CD8-positive, alpha-beta memory T cell (primary cell): ENCODE measurements at places on chromosomes 6 and 20. TPM values are rescaled to one million over a fixed set of nuclear protein-coding genes. Genes with fewer than 3 reads are reported as not detected.

DNA sequence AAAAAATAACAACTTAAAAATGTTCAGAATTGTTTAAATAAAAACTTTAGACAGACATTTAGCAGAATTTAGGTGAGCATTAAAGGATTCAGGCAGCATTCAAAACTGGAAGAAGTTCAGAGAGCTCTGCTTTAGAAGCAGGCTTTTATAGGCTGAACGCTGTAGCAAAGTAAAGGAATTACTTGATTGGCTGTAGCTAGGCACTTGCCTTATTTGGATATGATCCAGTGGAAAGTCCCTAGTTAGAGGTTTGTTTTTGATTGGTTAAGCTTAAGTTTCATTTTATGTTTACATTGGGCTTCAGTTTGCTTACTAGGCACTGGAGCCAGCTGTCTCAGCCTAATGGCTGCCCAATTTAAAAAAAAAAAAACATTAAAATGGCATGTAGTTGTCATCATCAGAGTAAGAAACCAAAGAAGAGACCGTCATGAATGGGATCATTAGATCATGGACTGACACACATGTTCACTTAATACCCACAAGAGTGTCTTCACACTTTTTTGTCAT lies 65.1 kb downstream of the CBFA2T2 start:
- no peaks in the 10 kb centered on the region for H3K27me3 ChIP-seq
- H3K27ac ChIP-seq, result peak overlapping the region; percentile 68
- H3K36me3 ChIP-seq, result no peaks in the 10 kb centered on the region

GRCh38 chr6:42383421-42384205 lies 68.1 kb downstream of the TRERF1 start:
- H3K36me3 ChIP-seq, result no peaks in the 10 kb centered on the region
- H3K4me3 ChIP-seq, result no peak overlapping the region
- H3K27ac ChIP-seq, result no peak overlapping the region
- H3K4me1 ChIP-seq, result peaks cover 44% of the 10 kb centered on the region
- no peak for DNase-seq
- H3K27me3 ChIP-seq, result no peaks in the 10 kb centered on the region

DNA sequence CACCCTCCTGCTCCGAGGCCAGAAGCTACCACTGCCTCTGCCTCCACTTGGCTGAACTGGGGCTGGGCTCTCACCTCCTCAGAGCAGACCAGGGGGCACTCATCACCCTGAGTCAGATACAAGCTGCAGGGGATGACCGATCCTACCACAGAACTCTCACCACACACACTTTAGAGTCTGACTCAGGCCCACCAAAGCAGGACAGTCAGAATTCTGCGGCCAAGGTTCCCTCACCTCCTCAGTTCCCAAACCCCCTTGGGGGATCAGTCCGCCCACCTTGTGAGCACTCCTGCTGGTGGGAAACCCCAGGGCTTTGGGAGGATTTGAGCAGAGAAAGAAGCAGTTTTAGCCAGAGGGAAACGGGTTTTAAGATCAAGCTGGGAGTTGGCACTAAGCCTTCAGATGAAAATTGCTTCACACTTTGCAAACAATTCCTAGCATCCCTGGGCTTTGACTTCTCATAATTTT lies 587.8 kb upstream of the JAG1 start:
- H3K27ac ChIP-seq, result no peak overlapping the region
- H3K36me3 ChIP-seq, result no peaks in the 10 kb centered on the region
- no peaks in the 10 kb centered on the region for H3K4me1 ChIP-seq
- DNase-seq, result no peak
- no peaks in the 10 kb centered on the region for H3K27me3 ChIP-seq

The TIAM2 gene
- total RNA-seq, result 31.1 TPM

- no peak overlapping the region for H3K27ac ChIP-seq
- H3K36me3 ChIP-seq, result no peaks in the 10 kb centered on the region
- H3K27me3 ChIP-seq, result no peaks in the 10 kb centered on the region
- no peak overlapping the region for H3K4me3 ChIP-seq
- H3K4me1 ChIP-seq, result no peaks in the 10 kb centered on the region
- DNase-seq, result no peak
Measured at GRCh38 chr6:124131259-124131658, 327.6 kb downstream of the NKAIN2 start.

GRCh38 chr6:165616116-165616515 lies 46.9 kb downstream of the PDE10A start:
- H3K27ac ChIP-seq, result no peak overlapping the region
- H3K36me3 ChIP-seq, result no peaks in the 10 kb centered on the region
- H3K4me3 ChIP-seq, result no peak overlapping the region
- H3K4me1 ChIP-seq, result no peaks in the 10 kb centered on the region

The WFDC12 gene
- total RNA-seq, result not detected

DNA sequence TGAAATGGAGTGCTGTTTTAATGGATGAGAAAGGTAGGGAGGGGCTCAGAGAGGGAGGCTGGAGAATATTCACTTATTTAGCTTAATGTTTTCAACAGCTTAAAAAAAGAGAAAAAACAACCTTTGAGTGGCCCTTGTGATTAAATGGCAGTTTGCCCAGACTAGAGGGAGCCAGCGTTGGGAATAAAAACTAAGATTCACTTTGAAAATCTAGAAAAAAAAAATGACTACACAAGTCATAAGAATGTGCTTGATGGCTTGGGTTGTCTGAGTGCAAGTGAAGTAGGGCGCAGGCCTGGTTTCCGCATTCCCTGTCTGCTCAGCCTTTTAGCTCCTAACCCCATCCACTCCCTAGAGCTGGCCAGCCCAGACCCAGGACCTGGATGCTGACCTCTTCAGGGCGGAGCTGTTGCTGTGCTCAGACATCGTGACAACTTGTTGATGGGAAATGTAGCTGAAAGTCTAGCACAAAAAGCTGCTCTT lies 28.9 kb downstream of the UTRN start:
- H3K27ac ChIP-seq, result no peak overlapping the region
- DNase-seq, result no peak
- no peaks in the 10 kb centered on the region for H3K36me3 ChIP-seq
- H3K4me3 ChIP-seq, result no peak overlapping the region
- no peaks in the 10 kb centered on the region for H3K4me1 ChIP-seq

GRCh38 chr20:16011519-16011918 lies 561.7 kb downstream of the KIF16B start:
- DNase-seq, result no peak
- no peak overlapping the region for H3K4me3 ChIP-seq
- no peak overlapping the region for H3K27ac ChIP-seq
- no peaks in the 10 kb centered on the region for H3K36me3 ChIP-seq
- no peaks in the 10 kb centered on the region for H3K27me3 ChIP-seq

DNA sequence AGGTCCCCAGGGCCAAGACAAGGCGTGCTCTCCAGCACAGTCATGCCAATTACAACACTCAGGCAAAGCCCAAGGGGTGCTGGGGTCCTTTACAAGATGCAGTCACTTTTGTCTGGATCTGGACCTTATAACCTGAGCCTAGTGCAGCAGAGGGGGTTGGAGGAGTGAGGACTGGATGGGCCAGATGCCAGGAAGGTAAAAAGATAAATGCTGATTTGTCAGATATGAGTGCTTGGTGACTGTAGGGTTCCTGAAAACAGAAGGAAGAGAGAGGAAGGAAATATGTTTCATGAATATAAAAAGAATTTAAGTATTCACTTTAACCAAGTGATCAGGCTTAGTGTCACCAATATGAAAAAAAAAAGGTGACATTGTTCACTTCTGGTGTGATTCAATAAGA lies 43.4 kb upstream of the TFAP2A start:
- no peaks in the 10 kb centered on the region for H3K27me3 ChIP-seq
- H3K36me3 ChIP-seq, result no peaks in the 10 kb centered on the region
- DNase-seq, result no peak
- H3K4me3 ChIP-seq, result no peak overlapping the region
- H3K4me1 ChIP-seq, result no peaks in the 10 kb centered on the region

The KIFC1 gene
- total RNA-seq, result 51.6 TPM

DNA sequence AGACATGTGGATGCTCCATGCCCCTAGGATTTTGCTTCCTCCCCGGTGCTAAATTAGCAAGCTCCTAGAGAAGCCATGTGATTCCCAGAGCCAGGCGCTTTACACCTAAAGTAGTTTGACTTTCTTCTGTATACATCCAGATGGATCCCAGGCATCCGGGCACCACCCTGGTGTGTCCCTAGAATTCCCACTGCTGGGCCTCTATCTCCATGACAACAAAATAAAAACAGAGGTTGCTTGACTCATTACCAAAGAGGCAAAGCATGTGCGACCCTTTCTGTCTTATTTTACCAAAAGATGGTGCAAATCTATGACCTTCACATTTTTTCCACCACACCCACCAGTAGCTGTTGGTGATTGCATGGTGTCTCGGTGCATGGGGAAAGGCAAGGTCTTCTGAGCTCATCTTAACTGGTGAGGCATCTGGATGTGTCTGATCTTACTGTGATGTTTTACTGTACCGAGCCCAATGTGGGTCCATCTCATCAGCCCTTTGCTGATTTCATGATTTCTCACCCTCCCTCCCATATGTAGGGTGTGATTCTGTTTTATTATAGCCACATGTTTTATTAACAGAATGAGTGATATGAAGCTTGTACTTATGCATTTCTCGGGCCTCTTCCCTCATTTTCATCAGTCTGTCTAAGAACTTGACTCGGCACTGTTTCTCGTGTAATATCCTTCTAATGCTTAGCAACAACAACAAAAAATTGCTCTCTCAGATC lies 27.4 kb upstream of the VAPB start:
- no peak overlapping the region for H3K27ac ChIP-seq
- H3K4me1 ChIP-seq, result no peaks in the 10 kb centered on the region
- no peaks in the 10 kb centered on the region for H3K27me3 ChIP-seq

The ZNF165 gene
- 1.9 TPM for total RNA-seq

GRCh38 chr6:42692137-42692911 lies 30.1 kb downstream of the PRPH2 start:
- DNase-seq, result no peak
- no peak overlapping the region for H3K4me3 ChIP-seq
- H3K27ac ChIP-seq, result no peak overlapping the region
- H3K36me3 ChIP-seq, result peaks cover 33% of the 10 kb centered on the region

DNA sequence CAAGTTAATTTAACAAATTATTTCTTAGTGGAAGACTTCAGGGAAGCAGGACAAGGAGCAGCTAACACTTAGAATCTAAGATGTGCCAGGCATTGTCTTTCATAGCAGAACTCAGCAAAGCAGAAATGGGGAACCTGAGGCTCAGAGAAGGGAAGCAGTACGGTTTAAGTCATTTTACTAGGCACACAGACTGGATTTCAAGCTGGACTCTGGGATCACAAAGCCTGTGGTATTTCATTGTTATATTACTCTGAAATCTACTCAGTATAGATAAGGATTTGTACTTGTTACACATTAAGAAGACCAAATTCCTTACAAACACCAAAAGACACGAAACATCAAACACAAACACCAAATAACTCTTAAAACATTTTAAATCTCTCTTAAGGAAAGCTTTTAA lies 199.6 kb downstream of the ISM1 start:
- no peaks in the 10 kb centered on the region for H3K36me3 ChIP-seq
- no peaks in the 10 kb centered on the region for H3K27me3 ChIP-seq
- H3K4me3 ChIP-seq, result no peak overlapping the region
- no peaks in the 10 kb centered on the region for H3K4me1 ChIP-seq
- no peak for DNase-seq

GRCh38 chr20:34282041-34282440 lies 21.1 kb downstream of the AHCY start:
- DNase-seq, result no peak
- H3K27ac ChIP-seq, result no peak overlapping the region
- H3K27me3 ChIP-seq, result no peaks in the 10 kb centered on the region
- H3K4me1 ChIP-seq, result no peaks in the 10 kb centered on the region

DNA sequence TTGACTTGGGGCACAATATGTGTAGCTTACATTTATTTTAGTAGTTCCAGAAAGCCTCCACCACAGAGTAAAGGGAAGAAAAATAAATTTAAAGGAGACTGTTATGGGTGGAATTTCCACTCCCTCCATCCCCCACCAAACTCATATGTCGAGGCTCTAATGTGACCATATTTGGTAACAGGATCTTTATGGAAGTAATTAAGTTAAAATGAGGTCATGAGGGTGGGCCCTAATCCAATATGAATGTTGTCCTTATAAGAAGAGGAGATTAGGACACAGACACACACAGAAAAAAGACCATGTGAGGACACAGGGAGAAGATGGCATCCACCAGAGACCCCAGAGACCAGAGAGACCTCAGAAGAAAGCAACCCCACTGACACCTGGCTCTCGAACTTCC lies 189.7 kb downstream of the EDN1 start:
- H3K27me3 ChIP-seq, result no peaks in the 10 kb centered on the region
- no peak for DNase-seq
- H3K4me3 ChIP-seq, result no peak overlapping the region
- H3K27ac ChIP-seq, result no peak overlapping the region

The ZBTB24 gene
- 19.9 TPM for total RNA-seq

GRCh38 chr6:99330159-99330558 lies 19.3 kb downstream of the FAXC start:
- no peaks in the 10 kb centered on the region for H3K36me3 ChIP-seq
- no peaks in the 10 kb centered on the region for H3K4me1 ChIP-seq
- no peak overlapping the region for H3K27ac ChIP-seq
- peak; percentile 40 for DNase-seq
- H3K27me3 ChIP-seq, result no peaks in the 10 kb centered on the region
- H3K4me3 ChIP-seq, result no peak overlapping the region

The LCA5 gene
- 0.22 TPM for total RNA-seq

DNA sequence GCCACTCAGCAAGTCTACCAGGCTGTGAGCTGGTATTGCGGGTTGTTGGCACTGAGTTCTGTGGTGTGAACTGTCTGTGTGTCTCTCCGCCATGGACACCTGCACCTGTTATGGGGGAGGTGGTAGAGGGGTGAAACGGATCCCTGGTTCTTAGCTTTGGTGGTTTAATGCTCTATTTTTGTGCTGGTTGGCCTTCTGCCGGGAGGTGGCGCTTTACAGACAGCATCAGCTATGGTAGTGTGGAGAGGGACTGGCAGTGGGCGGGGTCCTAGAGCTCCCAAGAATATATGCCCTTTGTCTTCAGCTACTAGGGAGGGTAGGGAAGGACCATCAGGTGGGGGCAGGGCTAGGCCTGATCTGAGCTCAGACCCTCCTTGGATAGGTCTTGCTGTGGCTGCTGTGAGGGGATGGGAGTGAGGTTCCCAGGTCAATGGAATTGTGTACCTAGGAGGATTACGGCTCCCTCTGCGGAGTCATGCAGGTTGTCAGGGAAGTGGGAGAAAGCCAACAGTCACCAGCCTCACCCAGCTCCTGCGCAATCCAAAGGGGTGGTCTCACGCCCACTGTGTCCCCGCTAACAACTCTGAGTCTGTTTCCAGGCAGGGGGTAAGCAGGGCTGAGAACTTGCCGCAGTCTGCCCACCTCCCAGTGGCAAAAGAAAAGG lies 154.3 kb downstream of the CCDC170 start:
- no peaks in the 10 kb centered on the region for H3K4me1 ChIP-seq
- no peaks in the 10 kb centered on the region for H3K27me3 ChIP-seq
- H3K27ac ChIP-seq, result no peak overlapping the region
- H3K4me3 ChIP-seq, result no peak overlapping the region

DNA sequence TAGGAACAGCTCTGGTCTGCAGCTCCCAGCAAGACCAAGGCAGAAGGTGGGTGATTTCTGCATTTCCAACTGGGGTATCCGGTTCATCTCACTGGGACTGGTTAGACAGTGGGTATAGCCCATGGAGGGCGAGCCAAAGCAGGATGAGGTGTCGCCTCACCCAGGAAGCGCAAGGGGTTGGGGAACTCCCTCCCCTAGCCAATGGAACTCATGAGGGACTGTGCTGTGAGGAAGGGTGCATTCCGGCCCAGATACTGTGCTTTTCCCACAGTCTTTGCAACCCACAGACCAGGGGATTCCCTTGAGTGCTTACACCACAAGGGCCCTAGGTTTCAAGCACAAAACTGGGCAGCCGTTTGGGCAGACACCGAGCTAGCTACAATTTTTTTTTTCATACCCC lies 21.8 kb downstream of the HDDC2 start:
- no peak overlapping the region for H3K27ac ChIP-seq
- DNase-seq, result no peak
- H3K27me3 ChIP-seq, result no peaks in the 10 kb centered on the region
- peaks cover 9% of the 10 kb centered on the region for H3K36me3 ChIP-seq
- no peaks in the 10 kb centered on the region for H3K4me1 ChIP-seq

GRCh38 chr6:80733641-80734040 lies 627.2 kb downstream of the BCKDHB start:
- H3K27ac ChIP-seq, result no peak overlapping the region
- no peak for DNase-seq
- no peak overlapping the region for H3K4me3 ChIP-seq
